ENCODE measurements at places on chromosomes 7 and 10. TPM values are rescaled to one million over a fixed set of nuclear protein-coding genes. Genes with fewer than 3 reads are reported as not detected.
A peak's percentile ranks its signal among the peaks of the same experiment; 100 is the strongest.

- no peak for DNase-seq
- no peak overlapping the region for H3K4me3 ChIP-seq
- no peak overlapping the region for H3K27ac ChIP-seq
- H3K27me3 ChIP-seq, result no peaks in the 10 kb centered on the region
- H3K36me3 ChIP-seq, result no peaks in the 10 kb centered on the region
Observed at GRCh38 chr7:88347517-88347916, 40.8 kb upstream of the STEAP4 start.

GRCh38 chr10:87804939-87805569 lies 13.0 kb downstream of the ATAD1 start:
- no peak overlapping the region for H3K4me3 ChIP-seq
- no peak for DNase-seq
- no peaks in the 10 kb centered on the region for H3K4me1 ChIP-seq
- H3K27me3 ChIP-seq, result no peaks in the 10 kb centered on the region

GRCh38 chr7:74388880-74389415 lies 64.8 kb upstream of the GTF2IRD1 start:
- no peaks in the 10 kb centered on the region for H3K36me3 ChIP-seq
- DNase-seq, result no peak
- H3K27me3 ChIP-seq, result no peaks in the 10 kb centered on the region
- no peaks in the 10 kb centered on the region for H3K4me1 ChIP-seq

Gene MYL7
- not detected for total RNA-seq

Gene NUTM2D
- 2.4 TPM for total RNA-seq

- DNase-seq, result no peak
- no peaks in the 10 kb centered on the region for H3K27me3 ChIP-seq
- H3K4me1 ChIP-seq, result no peaks in the 10 kb centered on the region
- peak overlapping the region; percentile 41 for H3K4me3 ChIP-seq
- H3K36me3 ChIP-seq, result no peaks in the 10 kb centered on the region
- H3K27ac ChIP-seq, result no peak overlapping the region
Observed at GRCh38 chr10:97196223-97197029, 10.7 kb upstream of the SLIT1 start.

GRCh38 chr7:80588591-80588990 lies 49.9 kb upstream of the CD36 start:
- no peak for DNase-seq
- no peak overlapping the region for H3K27ac ChIP-seq
- H3K4me3 ChIP-seq, result no peak overlapping the region
- no peaks in the 10 kb centered on the region for H3K27me3 ChIP-seq
- H3K4me1 ChIP-seq, result no peaks in the 10 kb centered on the region
- no peaks in the 10 kb centered on the region for H3K36me3 ChIP-seq

- no peaks in the 10 kb centered on the region for H3K27me3 ChIP-seq
- H3K27ac ChIP-seq, result peak overlapping the region; percentile 35
- H3K4me1 ChIP-seq, result no peaks in the 10 kb centered on the region
- no peak overlapping the region for H3K4me3 ChIP-seq
Observed at GRCh38 chr7:5624386-5625365, 156.8 kb downstream of the RNF216 start.

DNA sequence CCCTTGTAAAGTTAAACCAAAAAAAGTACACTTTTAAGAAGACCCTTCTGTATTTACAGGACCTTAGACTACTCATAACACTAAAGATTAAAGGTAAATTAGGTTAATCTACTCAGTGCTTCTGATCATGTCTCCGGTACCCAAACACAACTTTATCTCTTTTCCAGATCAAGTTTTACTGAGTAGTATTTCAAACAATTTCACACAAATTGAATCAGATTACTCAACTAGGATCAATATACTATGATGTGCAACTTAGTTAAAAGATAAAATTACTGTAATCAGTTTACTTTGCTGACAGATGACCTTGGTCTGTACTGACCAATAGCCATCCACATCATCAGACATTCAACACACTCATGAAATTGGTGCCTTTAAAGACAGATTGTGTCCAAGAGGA lies 191.4 kb downstream of the SEMA3A start:
- no peak for DNase-seq
- H3K27me3 ChIP-seq, result no peaks in the 10 kb centered on the region
- no peaks in the 10 kb centered on the region for H3K36me3 ChIP-seq
- H3K27ac ChIP-seq, result no peak overlapping the region
- H3K4me3 ChIP-seq, result no peak overlapping the region

Gene MRLN
- total RNA-seq, result not detected

Gene SPDYE2B
- not detected for total RNA-seq

DNA sequence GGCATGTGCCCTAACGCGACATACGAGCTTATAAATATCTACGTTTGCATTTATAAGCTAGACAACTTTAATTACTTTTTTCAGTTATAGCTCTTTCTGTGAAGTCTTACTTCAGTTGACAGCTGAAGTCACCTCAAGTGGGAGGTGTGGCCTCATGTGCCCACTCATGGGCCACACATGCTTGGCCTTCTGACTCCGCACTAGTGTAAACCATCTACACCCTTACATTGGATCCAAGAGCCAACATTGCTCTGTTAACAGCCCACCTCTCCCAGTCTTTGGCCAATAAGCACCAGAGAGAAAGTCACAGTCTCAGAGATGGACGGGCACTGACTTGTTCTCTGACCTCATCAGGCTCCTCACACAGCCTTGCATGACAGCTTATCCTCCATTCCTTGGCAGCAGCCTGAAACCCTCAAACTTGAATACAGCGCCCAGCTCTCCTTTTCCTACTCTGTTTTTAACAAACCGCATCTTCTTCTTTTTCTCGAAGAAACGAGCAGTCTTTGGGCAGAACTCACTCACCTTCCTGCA lies 70.9 kb upstream of the AMPH start:
- H3K4me3 ChIP-seq, result no peak overlapping the region
- H3K4me1 ChIP-seq, result no peaks in the 10 kb centered on the region
- no peak overlapping the region for H3K27ac ChIP-seq
- no peaks in the 10 kb centered on the region for H3K36me3 ChIP-seq
- no peaks in the 10 kb centered on the region for H3K27me3 ChIP-seq
- DNase-seq, result no peak

- H3K4me1 ChIP-seq, result no peaks in the 10 kb centered on the region
- H3K27ac ChIP-seq, result no peak overlapping the region
- no peak overlapping the region for H3K4me3 ChIP-seq
- no peaks in the 10 kb centered on the region for H3K36me3 ChIP-seq
Observed at GRCh38 chr7:122770686-122771335, 68.1 kb upstream of the RNF148 start.

GRCh38 chr7:44769376-44769775 lies 20.7 kb downstream of the ZMIZ2 start:
- H3K27ac ChIP-seq, result peak overlapping the region; percentile 86
- peaks cover 4% of the 10 kb centered on the region for H3K36me3 ChIP-seq
- H3K27me3 ChIP-seq, result no peaks in the 10 kb centered on the region
